ENCODE measurements at places on chromosomes 12 and 14. TPM values are rescaled to one million over a fixed set of nuclear protein-coding genes. Genes with fewer than 3 reads are reported as not detected.

Gene NEMP1
- 26.5 TPM for total RNA-seq

Gene CCDC198
- total RNA-seq = 178 TPM

Gene GYS2
- total RNA-seq = not detected

Gene RNASE7
- not detected for total RNA-seq

Measured in progenitor cell of endocrine pancreas (in vitro differentiated cells).